ENCODE measurements at places on chromosomes 16 and 17. TPM values are rescaled to one million over a fixed set of nuclear protein-coding genes. Genes with fewer than 3 reads are reported as not detected.

Gene BIRC5
- 192 TPM for total RNA-seq

Gene PERCC1
- total RNA-seq: not detected

Gene HDAC5
- total RNA-seq: 292 TPM

Gene PRR11
- 35.2 TPM for total RNA-seq

Gene ALDH3A1
- total RNA-seq: not detected

Gene TEKT5
- total RNA-seq: not detected

GRCh38 chr17:80834893-80835275 lies 156.8 kb upstream of the CHMP6 start:
- DNase-seq: no peak

DNA sequence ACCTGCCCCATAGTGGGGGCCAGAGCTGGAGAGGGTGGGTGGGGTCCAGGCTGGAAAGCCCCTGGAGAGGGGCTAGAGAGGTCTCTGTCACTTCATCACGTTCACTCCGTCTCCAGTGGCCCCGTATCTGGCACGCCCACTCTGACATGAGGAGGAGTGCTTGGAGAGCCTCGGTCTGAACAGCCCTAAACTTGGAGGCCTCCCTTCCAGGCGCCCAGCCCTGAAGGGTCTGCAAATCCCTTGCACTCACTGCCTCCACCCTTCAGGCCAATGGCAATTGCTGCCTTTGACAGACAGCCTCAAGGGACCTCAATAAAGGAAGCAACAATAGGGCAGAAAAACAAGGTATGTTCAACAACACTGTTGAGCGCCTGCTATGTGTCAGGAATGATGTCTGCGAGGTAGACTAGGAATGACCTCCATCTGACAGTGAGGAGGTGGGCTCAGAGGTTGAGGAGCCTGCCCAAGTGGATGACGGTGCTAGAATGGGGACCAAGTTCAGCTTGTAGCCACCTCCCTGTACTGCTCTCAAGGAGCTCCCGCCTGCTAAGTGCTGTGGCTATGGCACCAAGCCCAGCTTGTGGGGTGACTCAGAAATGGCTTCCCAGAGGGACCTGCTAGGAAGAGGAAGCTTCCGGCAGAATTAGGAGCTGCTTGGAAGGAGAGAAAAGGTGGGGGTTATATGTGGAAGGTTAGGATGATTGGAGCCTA lies 2.9 kb upstream of the EPX start:
- peak; percentile 83 for DNase-seq

GRCh38 chr17:69058165-69058564 lies 2.6 kb downstream of the ABCA9 start:
- no peak for DNase-seq

DNA sequence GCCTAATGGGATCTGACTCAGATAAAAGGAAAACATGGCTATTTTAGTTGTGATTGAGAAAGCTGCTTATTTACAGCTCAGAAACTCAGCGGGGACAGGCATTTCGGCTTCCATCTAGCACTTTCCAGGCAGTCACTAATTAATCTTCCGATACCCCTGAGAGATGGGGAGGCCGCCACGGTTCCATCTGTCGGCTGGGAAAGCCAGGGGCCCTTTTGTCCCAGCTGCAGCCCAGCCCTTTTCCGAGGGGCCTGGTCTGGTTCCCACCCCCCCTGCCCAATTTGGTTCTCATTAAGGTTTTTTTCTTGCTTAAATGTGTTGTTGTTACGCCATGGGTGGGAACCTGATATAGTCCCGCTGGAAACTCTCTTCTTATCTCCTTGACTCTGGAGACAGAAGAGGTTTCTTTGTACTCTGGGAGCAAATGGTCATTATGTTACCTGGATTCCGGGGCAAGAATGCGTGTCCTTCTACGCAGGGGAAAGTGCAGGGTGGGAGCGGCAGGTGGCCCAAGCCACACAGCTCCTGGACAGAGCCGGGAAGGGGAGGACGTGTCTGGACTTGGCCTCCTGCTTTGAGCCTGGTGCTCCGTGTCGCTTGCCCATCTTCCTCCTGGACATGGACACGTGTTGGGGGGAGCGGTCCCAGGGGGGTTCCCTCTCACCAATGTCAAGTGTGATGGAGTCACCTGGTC lies 50.9 kb upstream of the GSE1 start:
- no peak for DNase-seq

DNA sequence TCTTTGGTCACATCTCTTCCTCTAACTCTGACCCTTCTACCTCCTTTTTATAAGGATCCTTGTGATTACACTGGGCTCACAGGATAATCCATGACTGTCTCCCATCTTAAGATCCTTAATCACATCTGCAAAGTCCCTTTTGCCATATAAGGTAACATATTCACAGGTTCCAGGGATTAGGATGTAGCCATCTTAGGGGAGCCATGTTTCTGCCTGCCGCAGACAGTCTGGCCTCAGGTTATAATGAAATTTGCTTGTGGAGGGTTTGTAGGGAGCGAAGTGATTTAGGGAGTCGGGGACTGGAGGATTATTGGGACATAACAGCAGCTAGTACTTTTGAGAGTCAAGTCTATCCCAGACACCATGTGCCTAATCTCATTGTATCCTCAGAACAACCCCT lies 7.7 kb downstream of the EEF2K start:
- no peak for DNase-seq

DNA sequence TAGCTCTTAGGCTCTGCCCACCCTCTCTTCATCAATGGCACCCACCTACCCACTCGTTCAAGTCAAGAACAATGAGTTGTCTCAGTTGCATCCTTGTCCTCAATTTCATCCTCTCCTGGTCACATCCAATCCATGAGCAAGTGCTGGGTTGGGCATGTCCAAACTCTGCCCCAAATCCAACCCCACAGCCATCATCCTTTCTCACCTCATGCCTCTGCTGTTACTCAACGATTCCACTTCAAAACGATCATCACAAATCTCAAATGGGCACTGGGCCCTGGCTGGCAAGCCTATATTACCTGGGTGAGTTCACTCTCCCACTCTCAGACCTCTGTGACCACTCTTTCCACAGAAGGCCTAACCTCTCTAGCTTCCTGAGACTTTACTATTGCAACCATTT lies 12.0 kb upstream of the TEX2 start:
- DNase-seq: no peak

GRCh38 chr17:72476575-72476986 lies 355.8 kb downstream of the SOX9 start:
- no peak for DNase-seq

DNA sequence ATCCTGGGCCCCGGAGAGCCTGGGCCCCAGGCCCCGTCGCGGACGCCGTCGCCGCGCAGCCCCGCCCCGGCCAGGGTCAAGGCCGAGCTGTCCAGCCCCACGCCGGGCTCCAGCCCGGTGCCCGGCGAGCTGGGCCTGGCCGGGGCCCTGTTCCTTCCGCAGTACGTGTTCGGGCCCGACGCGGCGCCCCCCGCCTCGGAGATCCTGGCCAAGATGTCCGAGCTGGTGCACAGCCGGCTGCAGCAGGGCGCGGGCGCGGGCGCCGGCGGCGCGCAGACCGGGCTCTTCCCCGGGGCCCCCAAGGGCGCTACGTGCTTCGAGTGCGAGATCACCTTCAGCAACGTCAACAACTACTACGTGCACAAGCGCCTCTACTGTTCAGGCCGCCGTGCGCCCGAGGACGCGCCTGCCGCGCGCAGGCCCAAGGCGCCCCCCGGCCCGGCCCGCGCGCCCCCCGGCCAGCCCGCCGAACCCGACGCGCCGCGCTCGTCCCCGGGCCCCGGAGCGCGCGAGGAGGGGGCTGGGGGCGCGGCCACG lies 36.8 kb upstream of the ZC3H18 start:
- peak; percentile 13 for DNase-seq

DNA sequence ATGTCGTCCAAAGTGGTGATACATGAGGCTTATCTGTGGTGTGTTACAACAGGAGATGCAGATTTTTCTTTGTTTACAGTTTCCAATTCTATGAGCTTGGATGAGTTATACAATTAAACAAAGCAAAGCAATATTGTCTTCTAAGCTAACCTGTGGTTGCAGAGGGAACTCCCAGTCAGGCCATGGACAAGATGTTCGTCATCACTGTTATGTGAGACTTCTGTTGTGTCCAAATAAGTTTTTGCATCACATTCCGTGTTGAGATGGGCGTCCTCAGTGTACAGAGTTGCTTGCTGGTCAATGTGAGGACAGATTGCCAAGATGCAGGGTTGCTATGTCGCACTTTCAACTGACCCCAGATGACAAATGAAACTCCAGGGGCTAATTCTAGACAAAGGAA lies 189.3 kb downstream of the IRF8 start:
- no peak for DNase-seq

- DNase-seq: no peak
Measured at GRCh38 chr16:27483088-27483437, 66.7 kb downstream of the GTF3C1 start.

DNA sequence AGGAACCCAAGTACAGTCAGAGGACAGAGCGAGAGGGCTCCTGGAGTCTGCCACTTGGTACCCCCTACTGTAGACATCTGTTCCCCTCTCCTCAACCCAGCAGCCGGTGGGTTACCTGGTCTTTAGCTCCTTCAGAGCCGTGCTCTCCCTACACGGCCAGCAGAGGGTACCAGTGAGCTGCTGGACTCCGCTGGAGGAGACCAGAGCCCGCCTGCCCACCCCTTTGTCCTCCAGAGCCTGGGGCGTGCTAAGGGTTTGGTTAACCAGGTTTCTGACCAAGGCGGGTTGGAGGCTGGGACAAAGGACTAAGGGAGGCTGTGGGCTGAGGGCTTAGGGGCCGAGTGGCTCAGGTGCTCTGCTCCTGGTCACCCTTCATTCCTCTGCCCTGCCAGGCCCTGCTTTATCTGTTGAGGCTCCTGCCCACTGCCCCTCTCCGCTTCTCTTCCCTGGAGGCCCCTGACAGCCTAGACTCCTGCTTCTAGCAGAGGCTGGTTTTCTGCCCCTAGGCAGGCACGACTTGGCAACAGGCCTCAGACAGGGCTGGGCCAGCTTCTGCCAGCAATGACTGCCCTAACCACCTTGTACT lies 2.7 kb upstream of the HSD11B2 start:
- peak; percentile 46 for DNase-seq

- DNase-seq: no peak
Measured at GRCh38 chr17:1625053-1625452, 3.6 kb downstream of the SLC43A2 start.

DNA sequence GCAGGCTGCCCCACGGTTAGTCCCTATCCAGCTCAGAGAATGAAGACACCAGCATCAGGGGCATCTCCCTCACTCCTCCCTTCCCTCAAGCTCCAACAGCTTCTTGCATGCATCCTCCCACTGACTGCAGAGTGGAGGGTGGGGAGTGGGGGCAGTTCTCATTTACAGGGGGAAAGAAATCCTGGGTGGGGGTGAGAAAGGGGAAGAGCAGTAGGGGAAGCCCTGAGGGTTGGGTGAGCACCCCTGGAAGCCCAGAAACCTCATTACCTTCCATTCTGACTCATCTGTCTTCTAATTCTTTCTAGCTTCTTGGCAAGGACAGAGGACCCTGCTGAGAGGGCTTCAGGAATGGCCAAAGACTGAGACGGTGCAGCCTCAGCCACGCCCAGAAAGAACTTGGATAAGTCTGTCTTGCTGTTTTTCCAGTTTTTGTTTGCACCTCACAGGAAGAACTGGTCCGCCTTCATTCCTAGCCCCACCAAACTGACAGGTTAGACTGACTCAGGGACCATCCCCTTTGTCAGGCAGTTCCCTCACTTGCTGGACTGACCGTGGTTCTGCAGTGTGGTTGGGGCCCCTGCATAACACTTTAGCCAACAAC lies 52.5 kb upstream of the WSB1 start:
- DNase-seq: peak; percentile 13

GRCh38 chr17:75124041-75124818 lies 7.3 kb downstream of the NT5C start:
- peak; percentile 69 for DNase-seq

- DNase-seq: peak; percentile 76
Measured at GRCh38 chr17:19274893-19275292, 37.7 kb downstream of the EPN2 start.

- DNase-seq: no peak
Measured at GRCh38 chr16:19172098-19172780, 4.2 kb downstream of the SYT17 start.

- no peak for DNase-seq
Measured at GRCh38 chr16:4110680-4111079, 5.6 kb downstream of the ADCY9 start.

DNA sequence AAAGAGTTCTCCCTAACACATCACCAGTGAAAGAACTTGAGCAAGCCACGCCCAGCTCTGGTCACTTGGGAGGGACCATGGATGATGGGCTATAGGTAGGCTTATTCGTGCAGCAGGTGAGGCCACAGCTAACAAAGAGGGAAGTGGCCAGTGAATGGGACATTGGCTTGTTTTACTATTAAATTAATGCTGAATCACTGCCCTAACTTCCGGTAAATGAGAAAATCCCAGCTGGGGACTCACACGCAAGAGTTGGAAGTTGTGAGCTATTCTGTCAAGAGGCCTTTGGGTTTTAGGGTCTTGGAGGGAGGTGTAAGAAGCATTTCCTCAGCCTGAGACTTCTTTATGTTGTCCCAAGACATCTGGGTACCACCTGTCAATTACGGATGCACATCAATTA lies 315.3 kb downstream of the XYLT1 start:
- no peak for DNase-seq
